Naive B cell (primary cell): ENCODE measurements at places on chromosomes 5 and 9.

DNA sequence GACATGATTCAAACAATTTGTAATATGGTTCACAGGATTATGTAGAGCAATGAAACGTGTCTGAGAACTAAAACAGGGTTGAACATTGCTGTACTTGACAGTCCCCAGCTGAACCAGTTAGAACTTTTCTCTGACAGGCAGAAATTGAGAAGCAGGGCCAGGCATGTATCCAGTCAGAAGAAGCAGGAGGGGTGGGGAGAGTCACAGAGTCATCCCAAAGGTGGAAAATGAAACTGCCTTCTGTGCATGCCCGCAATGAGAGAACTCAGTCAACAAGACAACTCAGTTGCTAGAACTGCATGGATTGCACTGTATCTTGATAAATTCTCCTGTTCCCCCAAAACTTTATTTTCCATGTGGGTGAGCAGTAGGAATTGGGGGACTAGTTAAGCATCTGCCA is 72.9 kb upstream of the PRLR start:
- DNase-seq: no peak

- DNase-seq: no peak
Measured at GRCh38 chr5:54524082-54524481, 6.5 kb downstream of the SNX18 start.

DNA sequence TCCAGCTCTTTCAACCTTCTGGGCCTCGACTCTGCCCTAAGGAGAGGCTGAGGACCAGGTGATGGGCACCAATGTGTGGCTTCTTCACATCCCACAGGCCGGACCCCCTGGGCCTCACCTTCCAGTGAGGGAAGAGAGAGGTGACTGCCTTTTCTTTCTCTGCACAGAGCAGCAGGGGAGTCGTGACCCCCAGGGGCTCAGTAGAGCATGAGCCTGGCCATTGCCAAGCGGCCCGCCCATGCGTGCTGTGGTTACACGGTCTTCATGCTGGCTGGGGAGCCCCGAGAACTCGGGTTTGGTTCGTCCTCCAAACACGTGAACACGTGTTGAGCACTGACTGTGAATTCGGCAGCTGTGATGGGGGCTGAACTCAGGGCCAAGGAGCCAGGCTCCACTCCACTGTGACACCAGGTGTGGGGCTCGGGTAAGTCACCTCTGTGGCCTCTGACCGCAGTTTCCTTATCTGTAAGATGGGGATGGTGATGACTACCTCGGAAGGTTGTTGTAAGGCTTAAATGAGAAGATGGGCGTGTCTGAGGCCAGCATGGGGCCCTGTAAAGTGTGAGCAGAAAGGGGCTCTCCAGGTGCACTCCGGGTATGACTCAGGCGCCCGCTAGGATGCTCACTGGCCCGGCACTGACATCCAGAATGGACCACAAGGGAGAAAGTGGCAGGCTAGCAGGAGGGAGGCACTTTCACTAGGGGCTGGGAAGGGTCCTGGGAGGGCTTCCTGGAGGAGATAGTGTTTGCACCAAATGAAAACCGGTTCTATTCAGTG is 13.4 kb upstream of the GRHPR start:
- DNase-seq: peak; percentile 97

GRCh38 chr9:89686126-89686525 is 81.3 kb downstream of the GADD45G start:
- no peak for DNase-seq

GRCh38 chr5:100827481-100827889 is 75.6 kb downstream of the ST8SIA4 start:
- no peak for DNase-seq

DNA sequence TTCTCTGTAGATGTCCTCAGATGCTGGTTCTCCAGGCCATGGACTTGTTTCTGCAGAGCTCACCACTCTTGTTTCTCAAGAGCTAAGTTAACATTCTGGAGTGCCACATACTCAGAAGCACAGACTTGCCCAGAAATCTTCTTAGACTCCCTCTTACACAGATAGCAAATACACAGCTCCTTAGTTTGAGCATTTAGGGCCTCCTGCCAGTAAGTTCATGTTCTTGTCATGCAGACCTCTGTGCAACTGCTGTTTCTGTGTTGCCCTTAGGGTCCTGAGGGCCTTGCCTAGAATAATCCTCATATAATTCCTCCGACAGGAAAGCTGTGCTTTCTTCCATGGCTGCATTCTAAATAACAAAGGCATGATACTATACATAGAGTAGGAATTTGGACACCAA is 1.3 kb upstream of the PTPDC1 start:
- no peak for DNase-seq

DNA sequence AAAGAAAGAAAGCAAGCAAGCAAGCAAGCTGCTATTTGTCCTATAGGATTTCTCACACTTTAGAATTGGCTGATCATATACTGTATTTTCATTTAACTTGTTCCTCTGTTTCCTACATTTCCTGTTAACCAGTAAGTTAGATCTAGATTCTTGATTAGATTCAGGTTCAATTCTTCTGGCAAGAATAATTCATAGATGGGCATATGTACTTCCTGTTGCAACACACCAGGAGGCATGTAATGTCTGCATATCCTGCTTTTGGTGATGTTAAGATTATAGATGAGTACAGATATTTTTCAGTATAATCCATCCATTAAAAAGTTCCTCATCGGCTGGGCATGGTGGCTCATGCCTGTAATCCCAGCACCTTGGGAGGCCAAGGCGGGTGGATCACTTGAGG is 10.8 kb upstream of the KIF27 start:
- no peak for DNase-seq

- DNase-seq: peak; percentile 65
Measured at GRCh38 chr5:132437604-132438266, 52.8 kb downstream of the IRF1 start.

GRCh38 chr5:111930905-111931461 is 174.0 kb upstream of the NREP start:
- DNase-seq: no peak

GRCh38 chr5:172733131-172733973 is 37.6 kb downstream of the DUSP1 start:
- no peak for DNase-seq

GRCh38 chr9:3993773-3994172 is 306.1 kb downstream of the GLIS3 start:
- no peak for DNase-seq

GRCh38 chr9:120338340-120338739 is 241.6 kb downstream of the CDK5RAP2 start:
- no peak for DNase-seq

DNA sequence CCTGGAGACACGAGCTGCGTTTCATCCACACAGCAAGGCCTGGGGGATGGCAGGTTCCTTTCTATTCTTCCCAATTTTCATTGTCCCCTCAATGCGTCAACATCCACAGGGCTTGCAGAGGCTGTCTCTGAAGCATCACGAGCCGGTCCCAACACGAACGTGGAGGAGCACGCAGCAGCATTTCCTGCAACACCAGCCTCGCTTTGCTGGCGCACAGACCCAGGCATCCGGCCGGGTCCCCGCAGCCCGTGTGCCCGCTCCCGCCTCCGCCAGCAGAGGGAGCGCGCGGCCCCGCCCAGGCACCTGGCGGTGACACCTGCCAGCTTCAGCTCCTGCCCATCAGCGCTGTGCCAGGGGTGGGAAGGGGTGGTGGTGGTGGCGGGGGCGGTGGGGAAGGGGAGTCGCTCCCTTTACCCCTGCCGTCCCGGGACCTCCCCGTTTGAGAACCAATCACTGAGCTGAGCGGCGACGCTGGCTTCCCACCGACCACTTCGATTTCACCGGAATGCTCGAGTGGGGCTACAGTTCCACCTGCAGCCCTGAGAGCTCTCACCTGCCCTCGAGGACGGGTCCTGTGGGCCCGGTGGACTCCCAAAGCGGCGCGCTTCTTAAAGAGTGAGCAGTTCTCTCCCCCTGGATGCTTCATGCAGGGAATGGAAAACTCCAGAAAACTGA is 464.5 kb downstream of the ICE1 start:
- peak; percentile 5 for DNase-seq

GRCh38 chr9:79264511-79265355 is 307.0 kb upstream of the TLE4 start:
- no peak for DNase-seq

DNA sequence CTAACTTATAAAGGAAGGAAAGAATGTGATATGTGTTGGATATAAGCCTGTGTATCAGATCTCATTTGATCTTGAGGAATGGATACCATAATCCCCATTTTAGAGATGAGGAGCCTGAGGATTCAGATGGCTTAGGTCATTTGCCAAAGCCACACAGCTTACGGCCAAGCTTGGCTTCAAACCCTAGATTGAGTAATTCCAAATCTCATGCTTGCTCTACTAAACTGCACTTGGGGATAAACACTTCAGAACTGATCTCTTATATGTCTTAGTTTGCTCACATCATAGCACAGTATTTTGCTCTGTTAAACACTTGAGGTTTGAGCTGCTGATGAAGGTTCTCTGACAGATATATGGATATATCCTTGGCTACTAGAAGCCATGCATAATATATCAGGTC is 504.4 kb downstream of the NTRK2 start:
- no peak for DNase-seq

- DNase-seq: no peak
Measured at GRCh38 chr9:134723491-134724190, 82.0 kb downstream of the COL5A1 start.

DNA sequence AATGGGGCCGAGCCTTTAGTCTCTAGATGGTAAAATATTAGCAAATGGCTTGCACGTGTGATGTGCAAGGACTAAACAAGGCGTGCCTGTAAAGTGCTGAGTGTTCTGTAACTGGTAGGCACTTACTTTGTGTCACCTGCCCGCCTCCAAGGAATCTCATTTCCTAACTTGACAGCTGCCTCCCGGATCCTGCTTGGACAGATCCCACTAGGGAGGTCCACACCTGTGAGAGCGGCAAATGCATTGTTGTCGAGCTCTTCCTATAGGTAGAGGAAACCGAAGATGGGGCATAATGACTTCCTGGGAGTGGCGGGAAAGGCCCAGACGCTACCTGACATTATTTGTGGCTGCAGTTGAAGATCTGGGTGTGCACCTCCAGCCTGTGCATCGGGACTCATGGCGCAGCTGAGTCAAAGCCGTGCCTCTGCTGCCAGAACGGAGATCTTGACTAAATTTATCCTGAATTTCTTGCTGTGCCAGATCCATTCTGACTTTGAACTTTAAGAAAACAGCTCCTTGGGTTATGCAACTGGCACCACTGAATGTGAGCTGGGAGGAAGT is 79.8 kb downstream of the TENT4A start:
- DNase-seq: no peak
